Activated naive CD4-positive, alpha-beta T cell treated with Interleukin-2 at 50 U/mL for 16 hours (primary cell): ENCODE measurements at places on chromosomes 5 and 9.

- no peak for DNase-seq
Measured at GRCh38 chr5:133229931-133230664, 178.3 kb downstream of the HSPA4 start.

DNA sequence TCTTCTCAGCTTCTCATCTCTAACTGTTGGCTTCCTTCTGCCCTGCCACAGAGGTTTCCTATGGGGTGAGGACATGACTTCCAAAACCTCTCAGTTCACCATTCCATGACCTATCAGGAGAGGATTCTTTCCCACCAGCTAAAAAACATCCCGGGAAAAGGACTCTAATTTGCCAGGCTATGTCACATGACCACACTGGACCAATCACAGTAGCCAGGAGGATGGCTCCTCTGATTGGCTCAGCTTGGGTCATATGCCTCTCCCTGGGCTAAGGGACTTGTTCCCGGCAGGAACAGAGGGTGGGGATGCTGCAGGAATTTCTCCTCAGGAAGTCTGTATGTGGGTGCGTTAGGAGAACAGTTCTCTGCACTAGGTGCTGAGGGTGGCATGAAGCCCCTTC, 40.3 kb upstream of the XPA start:
- no peak for DNase-seq

- no peak for DNase-seq
Measured at GRCh38 chr5:132134384-132134783, 60.8 kb downstream of the CSF2 start.

GRCh38 chr5:90119531-90119971, 290.0 kb downstream of the CETN3 start:
- no peak for DNase-seq

GRCh38 chr5:126811515-126812198, 34.7 kb downstream of the LMNB1 start:
- DNase-seq, result peak; percentile 33

DNA sequence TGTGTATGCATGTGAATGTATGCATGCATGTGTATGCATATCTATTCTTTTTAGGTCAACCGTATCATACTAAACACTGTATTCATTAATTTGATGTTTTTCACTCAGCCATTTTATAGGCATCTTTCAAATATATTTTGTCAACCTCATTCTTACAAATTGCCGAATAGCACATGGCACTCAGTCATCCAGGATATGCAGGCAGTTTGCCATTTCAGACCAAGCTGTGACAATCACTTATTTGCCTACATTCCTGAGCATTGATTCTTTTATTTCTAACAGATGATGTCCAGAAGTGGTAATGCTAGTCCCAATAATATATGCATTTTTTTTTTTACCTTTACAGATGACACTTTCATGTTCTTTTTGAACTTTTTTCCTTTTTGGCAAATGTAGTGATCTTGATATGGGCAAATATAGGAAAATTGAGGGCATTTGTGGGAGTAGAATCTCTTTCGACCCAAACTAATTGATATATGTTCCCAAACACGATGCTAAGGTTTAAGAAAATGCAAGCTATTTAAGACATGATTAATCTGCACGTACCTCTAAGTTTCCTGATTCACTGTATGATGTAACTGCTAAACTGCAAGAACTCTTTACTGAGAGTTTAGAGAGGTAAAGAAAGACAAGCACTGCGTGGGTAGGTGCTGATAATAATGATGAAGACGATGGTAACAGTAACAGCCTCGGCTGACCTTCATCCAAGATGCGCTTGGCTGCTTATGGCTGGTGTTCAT, 153.9 kb upstream of the DAP start:
- no peak for DNase-seq

DNA sequence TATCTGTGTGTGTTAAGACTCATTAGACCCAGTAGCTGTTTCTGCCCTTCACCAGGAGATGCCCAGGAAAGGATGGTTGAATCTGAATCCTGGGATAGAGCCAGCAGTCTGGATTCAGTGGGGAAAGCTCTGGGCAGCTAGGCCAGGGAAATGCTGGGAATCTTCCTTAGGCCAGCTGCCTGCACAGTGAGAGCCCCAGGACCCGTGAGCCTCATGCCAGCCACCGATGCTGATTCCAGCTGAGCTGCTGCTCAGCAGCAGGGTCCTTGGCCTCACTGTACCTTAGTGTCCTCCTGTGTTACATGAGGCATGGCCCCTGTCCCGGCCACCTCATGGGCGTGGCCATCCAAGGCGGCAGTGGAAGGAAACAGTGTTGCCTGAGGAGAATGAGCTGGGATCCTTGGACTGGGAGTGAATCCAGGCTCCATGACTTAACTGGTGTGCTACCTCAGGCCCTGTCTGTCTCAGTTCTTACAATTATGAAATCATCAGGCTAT, 87.1 kb downstream of the AMBP start:
- DNase-seq, result no peak

DNA sequence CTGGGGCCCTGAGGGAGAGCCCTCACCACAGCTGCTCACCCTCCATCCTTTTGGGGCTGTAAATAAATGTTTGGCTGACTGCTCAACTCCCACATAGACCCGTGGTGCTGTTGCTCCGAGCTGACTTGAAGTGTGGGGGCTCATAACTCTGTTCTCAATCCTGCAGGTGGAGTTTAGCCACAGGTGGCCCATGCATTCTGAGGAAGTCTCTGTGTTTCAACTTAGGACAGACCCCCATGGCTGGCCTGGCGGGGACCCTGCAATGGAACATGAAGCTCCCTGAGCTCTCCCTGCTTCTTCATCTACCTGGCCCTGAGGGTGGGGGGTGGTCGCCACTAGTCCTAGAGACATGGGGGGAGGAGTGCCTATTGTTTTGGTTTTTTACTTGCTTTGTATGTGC, 19.7 kb downstream of the NDUFS6 start:
- no peak for DNase-seq

DNA sequence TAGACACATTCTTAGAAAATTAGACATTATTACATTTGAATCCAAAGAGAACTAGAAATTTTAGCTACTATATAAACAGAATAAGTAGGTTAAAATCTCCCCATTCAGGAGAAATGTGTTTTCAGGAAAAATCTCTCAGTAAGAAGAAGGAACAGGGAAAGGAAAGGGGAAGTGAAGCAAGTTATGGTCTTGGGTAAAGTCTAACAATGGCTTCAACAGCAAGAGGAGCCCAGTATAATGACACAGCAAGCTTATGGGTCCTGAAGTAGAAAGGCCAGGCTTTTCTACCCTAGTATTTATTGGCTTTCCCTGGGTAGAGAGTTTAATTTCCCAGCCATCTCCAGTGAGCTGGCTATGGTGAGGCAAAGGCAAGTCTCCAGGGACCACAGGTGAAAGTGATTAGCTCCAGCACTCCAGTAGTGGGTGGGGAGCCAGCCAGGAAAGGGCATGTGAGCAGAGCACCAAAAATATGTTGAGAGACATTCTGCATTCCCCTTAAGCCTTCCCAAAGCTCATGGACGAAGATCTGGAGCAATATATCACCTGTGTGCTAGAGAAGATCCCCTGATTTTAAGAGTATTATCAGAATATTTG, 981.7 kb downstream of the NR2F1-AS1 start:
- no peak for DNase-seq

DNA sequence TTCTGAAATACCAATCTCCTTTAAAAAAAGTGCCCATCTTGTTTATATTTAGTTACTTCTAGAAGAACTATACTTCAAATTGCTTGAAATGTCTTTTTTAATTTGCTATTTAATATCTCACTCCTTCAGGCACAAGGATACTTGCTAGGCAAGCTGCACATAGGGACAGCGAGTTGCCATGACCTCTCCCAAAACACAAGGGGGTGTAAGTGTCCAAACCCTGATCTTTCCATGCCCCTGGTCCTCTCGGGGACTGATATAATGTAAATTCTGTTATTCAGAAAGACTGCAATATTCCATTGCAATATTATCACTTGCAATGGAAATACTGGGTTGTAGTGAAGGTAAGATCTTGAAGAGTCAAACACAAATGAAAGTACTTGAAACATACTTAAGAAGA, 480.4 kb downstream of the CETN3 start:
- DNase-seq, result no peak

DNA sequence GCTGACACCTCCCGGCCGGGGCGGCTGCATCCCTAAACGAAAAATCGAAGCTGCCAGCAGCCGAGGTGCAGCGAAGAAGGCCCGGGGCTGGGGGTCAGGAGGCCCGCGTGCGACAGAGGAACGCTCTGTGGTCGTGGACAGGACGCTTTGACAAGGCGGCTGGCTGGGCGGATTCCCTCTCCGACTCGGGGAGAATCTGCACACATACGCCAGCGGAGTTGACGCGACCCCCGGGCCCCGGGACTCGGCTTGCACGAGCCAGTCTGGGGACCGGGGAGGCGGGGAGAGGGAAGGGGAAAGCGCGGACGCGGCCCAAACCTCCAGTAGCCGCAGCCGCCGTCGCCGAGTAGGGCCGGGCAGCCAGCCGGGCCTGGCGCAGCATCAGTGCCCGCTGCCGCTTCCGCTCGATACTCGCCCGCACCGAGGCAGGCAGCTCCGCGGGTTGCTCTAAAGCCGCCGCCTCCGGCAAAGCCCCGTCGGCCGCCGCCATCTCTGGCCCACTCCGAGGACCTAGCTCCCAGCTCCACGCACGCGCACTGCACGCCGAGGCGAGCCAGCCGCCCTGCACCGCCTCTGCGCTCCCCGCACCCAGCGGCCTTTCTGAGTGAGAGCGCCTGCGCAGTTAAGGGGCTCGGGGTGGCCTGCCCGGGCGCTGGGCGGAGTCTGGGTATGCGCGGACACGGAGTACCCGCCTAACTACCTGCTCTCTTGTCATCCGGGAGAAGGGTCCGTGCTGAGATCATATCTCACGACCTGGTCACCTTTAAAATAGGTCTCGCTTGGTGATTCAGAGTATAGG, at the start of gene XPA:
TSS of gene XPA (minus strand) at position 538 of the 799 bp plus-strand sequence. CDS start at position 490, 48 bp downstream.
- peak; percentile 98 for DNase-seq

- no peak for DNase-seq
Measured at GRCh38 chr9:78144663-78145377, 91.1 kb upstream of the CEP78 start.

DNA sequence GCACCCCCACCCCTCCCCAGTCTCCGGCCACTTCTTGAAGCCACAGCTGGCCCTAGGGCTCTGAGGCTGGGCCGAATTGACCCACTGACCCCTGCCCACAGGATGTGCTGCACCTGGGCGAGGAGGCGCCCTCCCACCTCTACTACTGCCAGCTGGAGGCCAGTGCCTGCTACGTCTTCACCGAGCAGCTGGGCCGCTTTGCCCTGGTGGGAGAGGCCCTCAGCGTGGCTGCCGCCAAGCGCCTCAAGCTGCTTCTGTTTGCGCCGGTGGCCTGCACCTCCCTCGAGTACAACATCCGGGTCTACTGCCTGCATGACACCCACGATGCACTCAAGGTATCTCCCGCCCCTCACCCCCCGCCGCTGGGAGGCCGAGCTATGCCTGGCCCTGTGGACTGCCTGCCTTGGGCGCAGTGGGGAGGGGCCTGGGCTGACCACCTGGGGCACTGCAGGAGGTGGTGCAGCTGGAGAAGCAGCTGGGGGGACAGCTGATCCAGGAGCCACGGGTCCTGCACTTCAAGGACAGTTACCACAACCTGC, 21.3 kb downstream of the HK3 start:
- no peak for DNase-seq

- DNase-seq, result no peak
Measured at GRCh38 chr5:142637871-142638270, 48.0 kb downstream of the FGF1 start.

DNA sequence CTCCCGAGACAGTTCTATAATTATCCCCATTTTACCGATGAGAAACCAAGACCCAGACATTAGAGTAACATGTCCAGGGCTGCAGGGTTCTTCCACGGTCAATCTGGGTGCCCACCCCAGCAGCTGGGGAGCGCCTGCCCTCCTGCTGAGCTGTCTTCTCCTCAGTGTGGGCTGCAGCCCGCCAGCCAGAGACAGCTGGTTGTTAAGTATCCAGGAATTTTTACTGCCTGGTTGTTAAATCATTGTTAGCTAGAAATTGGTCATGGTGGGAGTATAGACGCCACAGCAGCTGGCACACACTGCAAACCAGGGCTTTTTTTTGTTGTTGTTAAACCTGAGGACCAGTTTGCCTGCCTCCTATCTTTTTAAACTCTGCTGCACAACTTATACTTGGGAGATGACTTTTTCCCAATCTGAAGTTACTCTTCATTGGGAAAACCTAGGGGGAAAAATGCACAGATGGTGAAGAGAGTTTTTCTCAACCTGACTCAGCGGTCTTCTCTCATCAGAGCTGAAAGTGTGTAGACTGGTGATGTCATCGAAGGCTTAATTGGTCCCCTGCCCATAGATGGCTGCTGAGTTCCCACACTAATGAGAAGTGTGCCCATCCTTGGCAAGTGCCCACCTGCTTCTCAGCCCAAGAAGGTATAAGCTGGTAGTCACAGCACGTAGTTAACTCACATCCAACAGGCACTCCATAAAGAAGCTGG, 208.6 kb downstream of the DRD1 start:
- DNase-seq, result no peak

DNA sequence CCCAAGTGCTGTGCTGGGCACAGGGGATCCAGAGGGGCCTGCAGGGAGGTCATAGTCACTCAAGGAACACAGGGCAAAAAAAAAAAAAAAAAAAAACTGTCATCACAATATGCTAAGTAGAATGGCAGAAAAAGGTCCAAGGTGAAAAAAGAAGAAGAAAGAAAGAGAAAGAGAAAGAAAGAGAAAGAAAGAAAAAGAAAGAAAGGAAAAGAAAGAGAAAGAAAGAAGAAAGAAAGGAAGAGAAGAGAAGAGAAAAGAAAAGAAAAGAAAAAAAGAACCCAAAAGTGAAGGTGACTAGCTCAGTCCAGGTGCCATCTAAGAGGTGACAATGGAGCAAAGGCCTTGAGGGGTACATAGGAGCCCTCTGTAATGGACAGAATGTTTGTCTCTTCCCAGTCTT, 73.9 kb downstream of the PDE6A start:
- DNase-seq, result no peak

DNA sequence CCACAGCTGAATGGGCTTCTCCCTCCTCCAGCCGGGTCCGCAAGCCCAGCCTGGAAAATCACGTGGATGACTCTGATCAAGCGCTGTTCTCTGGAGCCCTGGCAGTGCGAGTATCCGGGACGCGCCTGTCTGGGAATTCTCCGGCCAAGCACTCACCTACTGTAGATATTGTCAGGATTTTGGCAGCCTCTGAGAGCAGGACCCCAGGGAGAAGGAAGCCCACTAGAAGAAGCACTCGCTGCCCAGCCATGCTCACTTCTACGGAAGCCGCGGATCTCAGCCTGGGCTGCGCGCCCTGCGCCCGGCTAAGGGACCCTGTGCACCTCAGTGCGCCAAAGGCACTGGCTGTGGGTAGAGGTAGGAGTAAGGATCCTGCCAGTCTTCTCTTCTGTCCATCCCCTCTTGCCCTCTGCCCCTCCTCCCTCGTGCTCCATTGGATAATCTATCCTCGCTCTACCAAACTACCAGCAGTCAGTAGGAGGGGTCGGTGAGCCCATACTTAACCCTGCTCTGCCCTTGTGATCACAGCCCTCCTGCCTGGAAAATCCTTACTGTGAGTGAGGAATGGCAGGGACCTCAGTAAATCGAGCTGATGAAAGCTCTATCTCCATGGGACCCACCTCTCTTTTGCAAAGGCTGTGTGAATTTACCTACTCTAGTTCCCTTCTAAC, at the start of gene UGT3A2:
TSS of gene UGT3A2 (minus strand) at position 343 of the 671 bp plus-strand sequence. CDS start at position 250, 93 bp downstream.
- DNase-seq, result no peak

DNA sequence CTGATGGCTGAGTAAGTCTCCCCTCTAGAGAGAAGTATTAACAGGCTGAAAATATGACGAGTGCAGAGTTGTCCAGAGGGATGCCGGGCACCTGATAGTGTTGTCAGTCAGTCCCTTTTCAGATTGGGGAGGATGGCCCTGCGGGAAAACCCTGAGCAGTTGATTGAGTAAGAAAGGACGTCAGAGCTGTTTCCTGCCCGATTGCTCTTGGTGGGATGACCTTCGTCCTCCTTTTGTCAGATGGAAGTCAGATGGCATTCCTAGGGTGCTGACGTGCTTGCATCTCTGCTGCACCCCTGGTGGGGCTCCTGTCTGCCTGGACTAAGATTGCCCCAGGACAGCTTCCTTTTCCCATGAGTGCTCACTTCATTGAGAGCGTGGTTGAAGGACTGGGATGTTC, 9.8 kb downstream of the ZNF354B start:
- no peak for DNase-seq
